WTC11 (cell line): ENCODE measurements at places on chromosomes 1 and 21. TPM values are rescaled to one million over a fixed set of nuclear protein-coding genes. Genes with fewer than 3 reads are reported as not detected.
A peak's percentile ranks its signal among the peaks of the same experiment; 100 is the strongest.

GRCh38 chr1:153790313-153790965, 15.2 kb downstream of the SLC27A3 start:
- DNase-seq: peak; percentile 10

DNA sequence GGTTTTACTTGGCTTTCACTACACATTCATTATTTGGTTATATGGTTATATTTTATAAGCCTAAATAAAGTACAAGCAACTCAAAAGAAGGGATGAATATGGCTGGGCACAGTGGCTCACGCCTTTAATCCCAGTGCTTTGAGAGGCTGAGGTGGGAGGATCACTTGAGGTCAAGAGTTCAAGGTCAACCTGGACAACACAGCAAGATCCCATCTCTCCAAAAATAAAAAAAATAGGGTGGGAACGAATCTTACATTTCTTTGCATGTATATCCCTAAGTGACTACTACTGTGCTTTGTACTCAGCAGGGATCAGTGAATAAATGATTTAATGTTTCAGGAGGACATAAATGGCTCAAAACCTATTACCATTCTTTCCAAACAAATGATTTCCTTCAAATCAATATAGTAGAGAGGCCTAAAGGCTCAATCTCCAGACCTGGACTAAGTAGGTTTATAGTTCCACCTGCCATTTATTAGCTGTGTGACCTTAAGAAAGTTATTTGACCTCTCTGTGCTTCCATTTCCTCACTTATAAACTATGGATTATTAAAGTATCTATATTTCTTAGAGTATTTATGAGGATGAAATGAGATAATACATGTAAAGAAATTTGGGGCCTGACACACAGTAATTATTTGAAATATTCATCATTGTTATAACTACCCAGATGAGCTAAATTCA, 28.3 kb downstream of the TGFBR3 start:
- no peak for DNase-seq

- DNase-seq: no peak
Measured at GRCh38 chr1:215992620-215993019, 425.5 kb downstream of the KCTD3 start.

IKBKE gene
- 7.8 to 8.1 TPM (median 8.0 TPM) in 3 replicates for total RNA-seq

CDC7 gene
- 41.3 to 49.9 TPM (median 46.9 TPM) in 3 replicates for total RNA-seq

DNA sequence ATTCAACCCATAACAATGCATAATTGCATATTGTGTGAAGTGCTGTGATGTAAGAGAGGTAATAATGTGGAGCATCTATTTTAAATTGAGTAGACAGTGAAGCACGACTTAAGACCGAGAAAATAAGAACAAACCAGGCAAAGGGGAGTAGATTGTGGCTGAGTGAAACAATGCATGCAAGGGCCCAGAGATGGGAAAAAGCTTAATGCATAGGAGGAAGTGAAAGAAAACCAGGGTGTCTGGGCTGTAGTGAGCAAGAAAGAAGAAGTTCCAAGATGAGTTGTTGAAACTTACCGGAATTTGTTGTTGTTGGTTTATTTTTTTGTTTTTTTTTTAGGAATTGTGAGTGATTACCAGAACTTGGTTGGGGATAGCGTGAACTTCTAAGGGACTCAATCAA, 104.7 kb downstream of the SNX7 start:
- no peak for DNase-seq

- DNase-seq: no peak
Measured at GRCh38 chr1:65606426-65606825, 186.0 kb downstream of the LEPR start.

DNA sequence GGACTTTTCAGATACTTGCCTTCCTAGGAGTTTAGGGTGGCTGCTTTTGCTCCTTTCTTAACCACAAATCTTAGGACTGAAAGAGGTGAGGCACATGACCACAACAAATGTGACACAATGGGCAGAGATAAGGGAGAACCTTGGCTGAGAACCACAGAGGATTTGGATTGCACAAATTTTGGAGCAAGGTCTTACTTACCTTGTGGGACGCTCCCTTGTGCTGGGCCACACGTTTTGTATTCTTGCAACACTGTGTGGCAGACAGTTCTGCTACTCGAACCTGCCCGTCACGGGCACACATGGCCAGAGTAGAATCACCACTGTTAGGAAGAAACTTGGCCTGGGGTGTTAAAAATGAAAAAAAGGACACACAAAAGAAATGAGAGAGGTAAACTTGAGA, 23.9 kb downstream of the DCAF8 start:
- DNase-seq: no peak

- no peak for DNase-seq
Measured at GRCh38 chr1:156525071-156525501, 24.5 kb upstream of the MEF2D start.

DNA sequence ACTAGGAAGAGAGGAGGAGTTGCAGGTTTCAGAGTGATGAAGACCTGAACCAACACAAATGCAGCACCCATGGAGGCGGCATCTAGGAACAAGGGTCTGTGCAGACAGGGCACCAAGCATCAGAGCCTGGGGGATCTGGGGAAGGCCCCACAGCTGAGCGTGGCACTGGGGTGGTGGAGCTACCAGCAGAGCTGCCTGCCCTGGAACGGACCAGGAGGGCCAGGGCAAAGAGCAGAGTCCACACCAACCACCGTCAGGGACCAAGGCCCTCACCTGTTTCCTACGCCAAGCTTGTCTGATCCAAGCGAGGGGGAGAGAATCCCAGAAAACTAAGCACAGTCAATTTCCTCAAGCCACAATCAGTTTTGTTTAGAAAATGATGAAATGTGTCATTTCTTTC, 79.0 kb upstream of the SYT6 start:
- DNase-seq: no peak

GRCh38 chr21:45220071-45220481, 67.6 kb downstream of the POFUT2 start:
- DNase-seq: no peak

RAB4A gene
- 67.9 to 80.0 TPM (median 79.2 TPM) in 3 replicates for total RNA-seq

GSTM2 gene
- 12.9 to 15.4 TPM (median 15.3 TPM) in 3 replicates for total RNA-seq

CCDC17 gene
- total RNA-seq: 2.1 to 3.5 TPM (median 2.4 TPM) in 3 replicates

LAMC2 gene
- 6.5 to 7.9 TPM (median 6.5 TPM) in 3 replicates for total RNA-seq

GRCh38 chr1:110879758-110880606, 7.0 kb downstream of the CD53 start:
- DNase-seq: no peak

S100A10 gene
- 150 to 161 TPM (median 159 TPM) in 3 replicates for total RNA-seq

DNA sequence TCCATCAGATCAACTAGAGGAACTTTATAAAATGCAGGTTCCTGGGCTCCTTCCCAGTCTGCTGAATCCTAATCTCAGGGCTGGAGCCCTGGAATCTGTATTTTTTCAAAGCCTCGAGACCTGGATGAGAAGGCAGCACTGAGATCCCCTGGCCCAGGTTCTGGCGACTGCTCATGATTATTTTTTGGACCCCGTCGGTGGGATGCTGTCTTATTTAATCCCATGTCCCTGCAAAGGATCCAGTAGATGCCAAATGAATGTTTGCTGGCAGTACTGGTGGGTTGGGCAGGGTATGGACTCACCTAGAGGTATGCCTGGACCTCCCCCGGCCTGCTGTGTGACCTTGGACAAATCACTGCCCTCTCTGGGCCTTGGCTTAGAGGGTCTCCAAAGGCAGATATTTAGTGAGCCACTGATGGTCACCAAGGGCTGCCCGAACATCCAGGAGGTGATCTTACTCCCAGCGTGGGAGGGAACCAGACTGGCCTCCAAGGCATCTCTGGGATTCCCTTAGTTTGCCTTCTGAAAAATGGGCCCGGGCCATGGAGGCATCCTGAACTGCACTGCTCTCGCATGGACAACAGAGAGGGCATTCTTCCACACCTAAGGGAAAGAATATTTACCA, 91.6 kb upstream of the RUNX3 start:
- no peak for DNase-seq

GRCh38 chr1:12177156-12177998, 10.6 kb downstream of the TNFRSF1B start:
- no peak for DNase-seq
